ENCODE measurements at places on chromosomes 3 and 15.

DNA sequence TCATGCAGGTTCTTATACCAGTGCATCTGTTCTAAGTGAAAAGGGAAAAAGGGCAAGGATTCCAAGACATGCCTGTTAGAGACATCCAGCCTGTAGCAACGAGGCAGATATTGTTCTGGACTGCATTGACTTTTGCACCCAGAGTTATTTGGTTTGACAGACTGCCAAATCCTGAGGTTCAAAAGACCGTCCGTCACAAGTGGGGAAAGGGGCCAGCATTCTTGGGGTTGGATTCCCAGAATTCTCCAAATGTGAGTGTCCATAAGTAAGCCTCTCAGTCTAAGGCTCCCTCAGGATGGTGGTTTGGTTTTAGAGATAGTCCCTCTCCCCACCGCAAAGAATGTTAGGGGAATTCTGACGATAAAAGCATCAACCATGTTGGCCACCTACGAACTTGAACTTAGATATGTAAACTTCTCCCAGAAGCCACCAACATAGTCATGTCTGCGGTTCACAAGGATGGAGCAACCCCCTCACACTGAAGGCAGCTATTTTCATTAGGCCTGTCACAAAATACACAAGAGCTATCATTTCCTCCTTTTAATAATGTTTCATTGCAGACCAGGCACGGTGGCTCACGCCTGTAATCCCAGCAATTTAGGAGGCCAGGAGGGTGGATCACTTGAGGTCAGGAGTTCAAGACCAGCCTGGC lies 13.6 kb upstream of the LACTB start:
- peak; percentile 98 for DNase-seq

DNA sequence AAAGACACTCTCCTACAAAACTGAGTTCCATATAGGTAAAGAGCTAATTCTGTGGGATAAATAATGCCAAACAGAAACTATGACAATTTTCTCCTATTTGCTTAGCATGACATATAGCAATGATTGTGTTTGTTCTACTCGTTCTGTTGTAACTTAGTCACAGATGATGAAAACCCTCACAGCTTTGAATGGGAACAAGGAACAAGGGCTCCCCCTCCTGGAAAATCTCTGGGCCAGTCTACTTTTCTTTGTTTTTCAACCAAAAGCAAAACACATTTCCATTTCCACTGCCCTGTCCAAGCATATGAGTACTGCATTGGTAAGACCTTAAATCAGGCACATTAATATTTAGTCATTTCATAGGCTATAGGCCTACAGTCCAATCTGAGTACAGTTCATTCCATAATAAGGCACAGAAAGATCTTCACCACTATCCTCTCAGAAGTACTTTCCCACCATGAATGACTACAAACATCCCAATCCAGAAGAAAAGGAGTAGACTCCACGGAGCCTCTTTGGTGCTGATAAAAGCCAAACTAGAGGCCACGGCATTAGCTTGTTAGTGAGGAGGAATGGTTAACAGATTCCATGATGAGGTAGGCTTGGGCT lies 67.1 kb downstream of the ATP8B4 start:
- DNase-seq = peak; percentile 58

GRCh38 chr15:93829115-93829870 lies 402.1 kb upstream of the MCTP2 start:
- DNase-seq = no peak

GRCh38 chr3:87435926-87436620 lies 159.7 kb upstream of the POU1F1 start:
- no peak for DNase-seq

DNA sequence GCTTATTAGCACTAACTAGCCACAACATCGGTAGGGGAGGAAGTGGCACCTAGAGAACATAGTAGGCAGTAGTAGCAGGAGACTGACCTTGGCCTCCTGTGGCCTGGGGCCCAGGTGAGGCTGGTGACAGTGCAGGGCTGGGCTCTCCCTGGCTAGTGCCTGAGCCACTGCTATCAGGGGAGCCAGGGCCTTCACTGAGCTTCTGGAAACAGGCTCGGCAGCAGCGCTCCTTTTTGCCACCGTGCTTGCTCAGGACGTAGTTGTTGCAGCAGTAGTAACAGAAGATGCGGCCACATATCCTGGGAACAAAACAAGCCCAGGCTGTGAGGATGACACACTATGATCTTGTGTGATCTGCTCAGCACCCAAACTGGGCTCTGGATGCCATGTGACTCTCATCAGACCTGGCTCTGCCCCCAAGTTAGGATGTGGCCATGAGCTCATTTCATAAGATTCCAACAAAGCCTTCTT lies 15.1 kb downstream of the CXCR6 start:
- DNase-seq = no peak

- no peak for DNase-seq
Observed at GRCh38 chr3:4906107-4906621, 73.1 kb upstream of the BHLHE40 start.

GRCh38 chr3:129442486-129442885 lies 2.5 kb downstream of the IFT122 start:
- DNase-seq = no peak

DNA sequence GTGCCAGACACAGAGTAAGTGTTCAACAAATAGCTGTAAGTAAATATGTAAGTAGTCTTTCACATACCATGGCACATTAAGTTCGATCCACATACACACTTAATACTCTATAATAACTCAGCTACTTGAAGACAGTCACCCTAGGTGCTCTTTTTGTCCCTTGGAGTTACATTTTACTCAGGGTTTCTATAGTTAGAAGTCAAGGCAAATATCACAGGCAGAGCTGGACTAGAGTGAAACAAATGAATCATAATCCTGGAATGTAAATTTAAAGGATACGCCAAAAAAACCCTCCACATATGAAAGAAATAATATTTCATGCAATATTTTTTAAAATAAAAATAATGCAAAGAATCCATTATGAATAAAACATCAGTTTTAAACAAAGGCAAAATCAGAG lies 461.8 kb downstream of the MAGI1 start:
- DNase-seq = no peak

- DNase-seq = peak; percentile 10
Observed at GRCh38 chr15:64224511-64224910, 61.7 kb upstream of the PPIB start.

GRCh38 chr15:83446904-83447709 lies at the start of gene SH3GL3:
Gene SH3GL3 (plus strand): TSS chr15:83447341. CDS start chr15:83447534, 193 bp downstream.
- no peak for DNase-seq

- peak; percentile 87 for DNase-seq
Observed at GRCh38 chr3:27317096-27317495, 52.1 kb downstream of the NEK10 start.

DNA sequence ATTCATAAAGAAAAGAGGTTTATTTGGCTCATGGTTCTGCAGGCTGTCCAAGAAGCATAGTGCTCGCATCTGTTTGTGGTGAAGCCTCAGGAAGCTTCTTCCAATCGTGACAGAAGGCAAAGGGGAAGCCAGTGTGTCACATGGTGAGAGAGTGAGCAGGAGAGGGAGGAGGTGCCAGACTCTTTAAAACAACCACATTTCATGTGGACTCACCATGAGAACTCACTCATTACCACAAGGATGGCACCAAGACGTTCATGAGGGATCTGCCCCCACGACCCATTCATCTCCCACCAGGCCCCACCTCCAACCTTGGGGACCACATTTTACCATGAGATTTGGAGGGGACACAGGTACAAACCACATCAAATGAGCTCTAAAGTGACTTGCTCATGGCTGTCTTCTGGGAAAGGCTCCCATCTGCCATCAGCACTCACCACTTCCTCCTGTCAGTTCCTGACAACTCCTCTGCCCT lies 327.3 kb upstream of the TLE3 start:
- no peak for DNase-seq

DNA sequence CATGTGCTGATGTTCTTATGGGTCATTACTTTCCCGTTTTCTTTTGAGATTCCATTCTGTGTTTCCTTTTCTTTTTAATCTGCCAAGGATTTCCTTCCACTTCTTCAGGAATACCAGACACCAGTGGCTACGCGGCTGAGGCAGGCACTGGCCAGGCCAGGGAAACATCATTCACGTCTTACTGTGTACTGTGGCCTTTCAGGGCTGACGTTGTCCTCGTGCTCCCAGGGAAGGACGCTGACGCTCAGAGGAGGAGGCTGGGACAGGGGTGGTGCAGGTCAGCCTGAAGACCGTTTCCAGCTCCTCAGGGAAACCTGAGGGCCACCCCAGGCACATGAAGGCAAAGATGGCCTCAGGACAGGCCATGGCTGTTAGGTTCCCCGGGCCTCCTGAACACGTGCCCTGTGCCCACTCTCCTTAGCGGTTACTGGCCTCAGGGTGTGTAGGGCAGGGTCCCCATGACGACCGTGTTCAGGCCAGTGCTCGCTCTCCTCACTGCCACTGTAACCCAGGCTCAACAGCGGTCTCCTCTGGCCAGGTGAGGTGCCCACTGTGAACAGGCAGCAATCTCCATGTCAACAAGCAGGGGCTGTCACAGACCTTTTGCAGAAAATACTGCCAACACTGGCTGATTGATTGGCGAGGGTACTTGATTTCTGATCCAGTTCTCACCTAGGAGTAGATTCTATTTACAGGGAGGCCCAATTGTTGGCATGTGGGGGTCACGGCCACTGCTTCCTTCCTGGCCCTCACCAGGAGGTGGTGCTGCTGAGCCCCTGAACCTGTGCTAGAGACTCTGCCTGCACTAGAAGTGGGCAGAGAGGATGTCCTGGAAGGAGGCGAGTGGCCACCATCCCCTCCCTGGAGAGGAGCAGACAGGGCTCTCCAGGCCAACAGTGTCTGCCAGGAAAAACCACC lies 169.5 kb downstream of the ATP10A start:
- DNase-seq = peak; percentile 7

- peak; percentile 96 for DNase-seq
Observed at GRCh38 chr3:57974796-57975388, 33.3 kb upstream of the FLNB start.

- peak; percentile 10 for DNase-seq
Observed at GRCh38 chr15:68691705-68692104, 112.9 kb downstream of the CORO2B start.

DNA sequence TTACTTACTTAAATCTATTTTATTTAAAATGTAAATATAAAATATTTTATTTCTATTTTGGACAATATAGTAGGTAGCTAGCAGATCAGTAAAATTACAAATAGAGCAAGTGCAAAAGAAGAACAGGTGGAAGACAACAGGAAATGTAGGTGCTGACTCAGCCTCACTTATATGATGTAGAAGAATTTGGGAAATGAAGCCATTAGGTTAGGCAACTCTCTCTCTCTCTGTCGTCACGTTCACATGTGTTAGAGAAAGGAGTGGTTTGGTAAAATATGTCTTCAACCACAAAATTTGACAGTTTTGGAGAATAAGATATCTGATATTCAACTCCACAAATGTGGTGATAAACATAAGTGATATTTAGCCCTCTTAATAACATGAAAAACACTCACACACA lies 532.5 kb upstream of the KCNMB2 start:
- DNase-seq = no peak

DNA sequence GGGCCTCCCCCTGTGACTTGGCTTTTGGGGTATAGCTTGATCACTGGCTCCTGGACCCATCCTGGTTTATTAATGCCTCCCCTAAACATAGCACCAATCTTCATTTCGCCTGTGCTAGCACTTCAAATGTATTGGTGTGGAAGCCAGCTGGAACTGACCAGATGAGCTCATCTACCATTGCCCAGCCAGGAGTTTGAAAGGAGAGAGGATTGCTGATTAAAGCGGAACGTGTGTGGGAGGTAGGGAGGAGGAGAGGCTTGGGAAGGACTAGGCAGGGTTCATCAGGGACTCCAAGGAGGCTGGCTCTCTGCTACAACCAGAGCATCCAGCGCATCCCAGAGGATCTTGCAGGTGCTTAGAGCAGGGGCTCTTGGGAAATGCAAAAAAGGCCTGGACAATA lies 34.4 kb upstream of the TLE3 start:
- DNase-seq = no peak

GRCh38 chr3:47380026-47380600 lies 708 bp upstream of the PTPN23 start:
- DNase-seq = no peak

DNA sequence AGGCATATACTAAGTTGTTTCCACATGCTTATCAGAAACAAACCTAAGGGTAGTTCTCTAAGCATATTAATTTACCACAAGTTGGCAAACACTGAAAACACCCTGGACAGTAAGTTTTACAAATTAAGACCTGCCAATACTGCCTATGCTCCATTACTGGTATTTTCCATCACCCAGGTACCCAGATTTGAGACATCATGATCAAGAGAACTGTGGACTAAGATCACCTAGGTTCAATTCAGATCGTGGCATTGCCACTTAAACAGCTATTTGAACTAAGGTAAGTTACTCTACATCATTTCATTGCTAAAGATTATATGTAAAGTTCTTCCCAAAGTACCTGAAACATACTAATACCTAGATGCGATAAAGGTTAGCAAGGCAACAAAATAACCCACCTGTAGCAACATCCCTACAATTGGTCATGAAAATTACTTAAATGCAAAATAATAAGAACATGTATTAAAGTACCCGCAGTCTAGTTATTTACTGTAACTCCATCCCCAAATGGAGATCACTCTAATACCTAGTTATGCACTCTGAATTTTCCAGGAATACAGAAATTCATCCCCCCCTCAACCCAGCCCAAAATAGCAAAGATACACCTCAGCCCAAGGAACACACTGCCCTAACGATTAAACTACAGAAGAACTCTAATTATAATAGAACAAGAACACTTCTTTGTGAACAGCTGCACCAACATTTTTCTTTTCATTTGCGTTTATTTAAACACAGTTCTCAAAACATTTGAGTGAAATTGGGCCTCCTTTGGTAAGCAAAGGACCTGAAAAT lies 21.6 kb downstream of the TRA2B start:
- DNase-seq = no peak

- no peak for DNase-seq
Observed at GRCh38 chr3:192696943-192697587, 30.3 kb downstream of the FGF12 start.

DNA sequence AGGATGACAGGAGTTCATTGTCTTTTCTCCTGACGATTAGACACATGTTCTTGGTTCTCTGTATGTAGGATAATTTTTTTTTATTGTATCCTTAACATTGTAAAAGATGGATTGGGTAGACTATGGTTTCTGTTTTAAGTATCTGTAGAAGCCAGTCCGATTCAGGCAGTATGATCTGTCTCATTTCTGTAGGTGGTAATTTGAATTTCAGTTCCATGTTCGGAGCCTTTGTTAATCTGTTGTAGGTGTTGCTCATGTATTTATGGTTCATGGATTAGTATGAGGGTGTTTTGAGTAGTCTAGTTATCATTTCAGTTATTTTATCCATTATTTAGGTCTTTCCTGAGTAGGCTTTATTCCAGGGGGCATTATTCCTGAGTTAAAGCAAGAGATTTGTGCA lies 32.4 kb upstream of the MME start:
- no peak for DNase-seq

GRCh38 chr15:90560229-90560776 lies 30.6 kb downstream of the CRTC3 start:
- no peak for DNase-seq
